ENCODE measurements at places on chromosomes 2 and 18.

- no peak for DNase-seq
Observed at GRCh38 chr2:54947136-54947535, 103.1 kb downstream of the RTN4 start.

GRCh38 chr2:181780657-181781056 lies 100.3 kb upstream of the NEUROD1 start:
- DNase-seq, result no peak

- no peak for DNase-seq
Observed at GRCh38 chr2:240469239-240469636, 33.8 kb downstream of the GPC1 start.

GRCh38 chr2:26609205-26609631 lies 31.9 kb downstream of the CIB4 start:
- no peak for DNase-seq

DNA sequence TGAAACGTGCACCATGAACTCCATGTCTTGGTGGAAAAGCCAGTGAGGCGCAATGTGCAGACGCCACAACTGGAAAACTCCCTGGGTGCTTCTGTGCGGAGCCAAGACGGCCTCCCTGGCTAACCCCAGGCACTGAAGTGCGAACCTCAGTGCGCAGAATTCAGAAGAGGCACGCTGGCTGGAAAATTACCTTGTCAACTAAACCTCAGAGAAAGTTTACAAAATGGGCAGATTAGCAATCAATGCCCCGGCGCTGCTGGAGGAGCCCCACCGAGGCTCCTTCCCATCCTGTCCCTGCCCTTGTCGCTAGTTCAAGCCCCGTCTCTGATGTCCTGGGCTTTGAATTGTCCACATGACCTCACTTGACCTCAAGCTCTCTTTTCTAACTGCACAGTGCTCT lies 22.2 kb downstream of the SNORC start:
- DNase-seq, result no peak

DNA sequence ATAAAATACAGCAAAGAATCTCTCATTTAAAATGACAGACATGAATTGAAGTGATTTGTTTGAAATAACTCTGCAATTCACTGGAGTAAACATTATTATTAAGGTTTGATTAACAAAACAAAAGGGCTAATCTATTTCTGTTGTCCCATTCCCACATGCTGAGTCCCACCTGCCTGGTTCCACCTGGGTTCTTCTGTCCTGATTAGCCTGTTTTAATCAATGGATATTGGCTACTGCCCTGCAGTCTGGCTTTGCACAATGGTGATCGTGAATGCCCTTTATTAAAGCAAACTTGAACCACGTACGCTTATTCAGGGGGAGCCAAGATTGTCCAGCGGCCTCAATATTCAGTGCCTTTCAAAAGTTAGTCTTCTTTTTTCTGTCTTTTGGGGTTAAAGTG lies 72.8 kb upstream of the CDH19 start:
- no peak for DNase-seq

DNA sequence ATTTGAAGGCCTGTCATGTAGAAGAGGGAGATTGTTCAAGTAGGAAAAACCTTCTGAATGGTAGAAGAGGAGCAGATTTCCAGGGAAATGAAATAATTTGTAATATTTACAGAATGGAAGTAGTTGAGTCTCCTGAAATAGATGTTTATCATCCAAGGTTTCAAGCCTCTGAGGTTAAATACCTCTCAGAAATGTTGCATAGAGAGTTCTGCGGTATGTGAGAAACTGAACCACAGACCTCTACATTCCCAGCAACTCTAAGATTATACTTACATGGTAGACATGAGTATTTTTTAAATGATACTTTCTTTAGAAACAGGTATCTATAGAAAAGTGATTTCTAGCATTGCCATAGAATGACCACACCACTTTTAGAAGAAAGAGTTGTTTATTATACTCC lies 379.8 kb upstream of the FANCL start:
- no peak for DNase-seq

- DNase-seq, result no peak
Observed at GRCh38 chr2:164984428-164984827, 29.1 kb upstream of the SLC38A11 start.

DNA sequence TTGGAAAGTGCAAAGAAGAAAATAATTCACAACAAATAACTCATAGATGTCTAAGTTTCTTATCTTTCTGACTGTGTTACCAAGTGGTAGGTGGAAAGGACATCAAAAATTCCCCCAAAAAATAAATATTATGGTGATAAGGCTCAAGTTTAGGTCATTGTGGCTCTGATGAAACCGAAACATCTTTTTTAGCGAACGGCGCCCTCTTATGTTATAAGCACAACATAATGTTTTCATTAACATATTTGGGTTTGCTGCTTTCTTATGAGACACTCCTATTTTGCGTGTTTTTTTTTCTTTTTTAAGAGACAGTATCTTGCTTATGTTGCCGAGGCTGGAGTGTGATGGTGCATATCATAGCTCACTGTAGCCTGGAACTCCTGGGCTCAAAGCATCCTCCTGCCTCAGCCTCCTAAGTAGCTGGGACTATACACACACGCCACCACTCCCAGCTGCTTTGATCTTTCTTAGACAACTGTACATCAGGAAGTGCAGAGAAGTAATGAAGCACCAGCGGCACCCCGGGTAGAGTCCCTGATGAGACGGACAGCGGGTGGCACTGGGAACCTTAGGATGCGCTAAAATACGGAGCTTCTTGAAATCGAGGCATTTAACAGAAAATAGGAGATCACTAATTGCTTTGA lies 38.5 kb upstream of the SLC35G4 start:
- no peak for DNase-seq
